ENCODE measurements at places on chromosomes 2 and 18. TPM values are rescaled to one million over a fixed set of nuclear protein-coding genes. Genes with fewer than 3 reads are reported as not detected.

GRCh38 chr18:66826211-66826610 lies 222.3 kb upstream of the CDH19 start:
- no peak for DNase-seq

Gene ZDBF2
- total RNA-seq = 6.6 TPM

Gene GYPC
- total RNA-seq = 114 TPM

Gene TNFAIP6
- 2.4 TPM for total RNA-seq

DNA sequence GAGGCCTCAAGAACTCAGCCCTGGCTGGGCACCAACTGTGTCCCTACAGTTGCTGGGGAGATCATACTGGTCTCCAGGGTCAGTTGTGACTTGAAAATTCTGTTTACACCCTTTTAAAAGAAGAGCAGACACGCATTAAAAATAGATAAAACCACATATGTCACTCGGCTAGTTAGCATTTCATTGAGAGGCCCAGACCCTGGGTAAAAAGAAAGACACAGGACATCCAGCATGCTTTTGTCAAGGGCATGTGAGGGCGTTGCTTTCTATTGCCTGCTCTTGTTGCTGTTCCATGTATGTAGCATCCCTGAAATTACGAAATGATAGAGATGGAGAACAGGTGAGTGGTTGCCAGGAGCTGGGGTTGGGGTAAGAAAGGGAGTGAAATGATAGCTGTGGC lies 94.3 kb downstream of the SEPTIN10 start:
- DNase-seq = no peak

DNA sequence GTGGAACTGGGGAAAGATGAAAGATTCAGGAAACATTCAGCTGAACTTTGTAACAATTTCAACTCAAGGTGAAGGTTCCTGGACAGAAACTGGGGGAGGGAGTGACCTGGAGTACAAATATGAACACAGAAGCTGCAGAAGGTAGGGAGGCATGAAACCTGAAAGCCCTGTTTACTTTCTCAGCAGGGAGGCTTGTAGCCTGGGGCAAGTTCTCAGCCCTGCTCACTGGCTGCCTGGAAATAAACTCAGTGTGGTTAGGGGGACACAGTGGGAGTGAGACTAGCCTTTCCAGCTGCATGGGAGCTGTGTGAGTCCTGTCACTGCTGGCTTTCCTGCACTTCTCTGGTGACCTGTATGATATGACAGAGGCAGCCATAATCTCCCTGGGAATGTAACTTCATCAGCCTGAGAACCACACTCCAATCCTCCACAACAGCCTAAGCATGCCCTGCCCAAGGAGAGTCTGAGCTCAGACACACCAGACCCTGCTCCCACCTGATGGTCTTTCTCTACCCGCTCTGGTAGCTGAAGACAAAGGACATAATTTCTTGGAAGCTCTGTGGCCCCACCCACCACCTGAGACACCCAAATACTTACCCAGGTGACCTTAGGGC lies 77.0 kb downstream of the ZSWIM2 start:
- DNase-seq = no peak

Measured in left ventricle myocardium superior (tissue), 1 donor.